ENCODE measurements at places on chromosomes 1 and 21.

GRCh38 chr1:17591814-17592430, 52.4 kb downstream of the ARHGEF10L start:
- DNase-seq = no peak

GRCh38 chr1:89022167-89022959, at the start of gene GBP3:
GBP3 (minus strand) TSS chr1:89022866; CDS start chr1:89020721, 2,145 bp downstream.
- DNase-seq = no peak

GRCh38 chr1:32470991-32471694, 6.3 kb downstream of the ZBTB8B start:
- no peak for DNase-seq

- no peak for DNase-seq
These were observed 36.6 kb downstream of the RABIF start for GRCh38 chr1:202852163-202852904.

DNA sequence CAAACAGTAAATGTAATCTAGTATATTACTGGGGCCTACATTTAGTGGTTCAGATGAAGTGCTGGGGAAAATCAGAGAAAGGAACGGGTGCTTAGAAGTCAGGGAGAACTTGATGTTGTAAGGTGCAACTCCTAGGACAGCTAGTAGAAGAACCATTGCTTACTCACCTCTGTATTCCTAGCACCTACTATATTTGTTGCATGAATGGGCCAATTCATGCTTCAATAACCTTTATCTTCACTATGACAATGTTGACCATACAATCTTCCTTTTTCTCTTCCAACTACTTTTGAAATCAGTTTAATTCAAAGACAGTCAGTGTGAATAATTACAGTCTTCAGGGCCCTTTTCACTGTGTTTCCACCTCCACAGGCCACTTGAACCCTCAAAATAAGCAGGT, 125.0 kb upstream of the DMRTA2 start:
- no peak for DNase-seq

DNA sequence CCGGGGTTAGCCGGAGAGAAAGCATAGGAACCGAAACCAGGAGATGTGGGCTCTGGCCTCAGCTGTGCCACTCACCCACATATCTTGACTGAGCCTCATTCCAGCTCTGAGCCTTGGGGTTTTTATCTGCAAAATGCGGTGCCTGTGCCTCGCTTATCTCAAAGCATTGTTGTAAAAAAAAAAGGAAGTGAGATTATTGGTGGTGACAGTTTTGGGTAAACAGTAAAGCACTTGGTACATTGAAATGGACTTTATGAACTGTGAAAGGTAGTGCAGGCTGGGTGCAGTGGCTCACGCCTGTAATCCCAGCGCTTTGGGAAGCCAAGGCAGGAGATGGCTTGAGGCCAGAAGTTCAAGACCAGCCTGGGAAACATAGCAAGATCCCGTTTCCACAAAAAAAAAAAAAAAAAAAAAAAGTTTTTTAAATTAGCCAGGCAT, 3.8 kb downstream of the PTAFR start:
- no peak for DNase-seq

DNA sequence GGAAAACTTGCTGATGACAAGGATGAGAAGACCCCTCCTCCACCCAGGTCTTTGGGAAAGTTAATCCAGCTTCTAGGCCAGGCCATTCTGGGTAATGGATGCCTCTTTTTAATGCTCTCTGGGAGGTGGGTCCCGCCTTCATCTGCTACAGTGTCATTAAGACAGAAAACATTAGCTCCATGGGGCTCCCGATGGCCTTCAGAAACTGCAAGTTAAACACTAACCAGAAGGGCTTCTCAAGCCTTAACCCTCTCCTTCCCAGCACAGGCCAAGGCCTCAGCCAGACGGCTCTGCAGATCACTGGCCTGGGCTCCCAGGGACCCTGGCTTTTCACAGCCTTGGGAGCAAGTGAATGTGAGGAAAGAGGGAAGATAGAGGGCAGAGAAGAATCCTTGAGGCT, 364.9 kb downstream of the MATN1 start:
- no peak for DNase-seq

GRCh38 chr1:212683357-212683722, 16.3 kb downstream of the BATF3 start:
- DNase-seq = no peak

- no peak for DNase-seq
These were observed 12.7 kb upstream of the CD101 start for GRCh38 chr1:116988908-116989307.

DNA sequence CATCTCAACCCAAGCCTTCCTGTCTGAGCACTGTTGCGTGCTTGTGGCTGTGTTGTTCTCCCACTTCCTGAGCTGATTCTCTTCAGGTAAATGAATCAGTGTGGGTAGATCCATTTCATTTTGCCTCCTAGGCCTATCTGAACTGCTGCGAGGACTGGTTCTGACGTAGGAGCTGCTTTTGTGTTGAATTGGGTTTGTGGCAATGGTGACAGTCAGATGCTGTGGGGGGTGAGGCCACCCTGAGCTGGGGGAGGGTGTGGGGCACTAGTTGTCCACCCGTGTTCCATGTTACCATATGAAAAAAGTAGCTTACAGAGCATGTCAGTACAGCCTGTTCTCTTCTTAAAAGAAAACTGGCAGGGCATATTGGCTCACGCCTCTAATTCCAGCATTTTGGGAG, 81.5 kb downstream of the MRPS6 start:
- no peak for DNase-seq

DNA sequence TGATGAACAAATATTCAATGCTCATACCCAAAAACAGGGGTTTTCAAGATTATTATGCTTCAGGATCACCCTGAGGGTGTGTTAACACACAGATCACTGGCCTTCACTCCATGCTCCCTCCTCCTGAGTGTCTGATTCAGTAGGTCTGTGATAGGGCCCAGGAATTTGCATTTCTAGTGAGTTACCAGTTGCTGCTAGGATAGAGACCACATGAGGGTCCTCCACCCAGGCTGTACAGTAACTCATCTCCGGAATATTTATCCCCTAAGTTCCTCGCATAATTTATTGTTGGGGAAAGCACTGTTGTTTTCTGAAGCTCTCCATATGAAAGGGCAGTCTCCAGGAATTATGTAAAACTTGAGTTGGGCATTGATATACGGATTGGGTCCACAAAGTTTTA, 1106.6 kb upstream of the B3GALT2 start:
- no peak for DNase-seq

DNA sequence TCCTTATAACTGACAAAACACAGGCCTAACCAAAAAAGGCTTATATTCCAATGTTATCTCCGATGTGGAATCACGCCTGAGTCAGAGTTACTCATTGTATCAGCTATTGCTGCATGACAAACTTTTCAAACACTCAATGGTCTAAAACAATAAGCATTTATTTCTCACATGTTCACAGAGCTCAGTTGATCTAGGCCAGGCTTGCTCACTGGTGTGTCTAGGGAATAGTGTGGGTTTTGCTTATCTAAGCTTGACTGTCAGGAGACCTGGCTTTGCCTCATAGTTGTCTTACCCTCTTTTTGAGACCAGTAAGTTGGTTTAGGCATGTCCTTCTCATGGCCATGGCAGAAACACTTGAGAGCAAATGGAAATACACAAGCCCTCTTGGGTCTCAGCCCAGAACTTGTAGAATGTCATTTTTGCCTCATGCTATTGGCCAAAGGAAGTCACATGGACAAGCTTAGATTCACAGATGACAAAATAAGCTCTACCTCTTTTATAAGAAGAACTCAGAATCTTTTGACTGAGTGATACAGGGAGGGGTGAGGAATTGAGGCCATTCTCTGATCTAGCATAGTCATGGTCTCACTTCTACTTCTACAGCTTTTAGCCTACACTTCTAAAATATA, 130.8 kb downstream of the HMCN1 start:
- DNase-seq = no peak

DNA sequence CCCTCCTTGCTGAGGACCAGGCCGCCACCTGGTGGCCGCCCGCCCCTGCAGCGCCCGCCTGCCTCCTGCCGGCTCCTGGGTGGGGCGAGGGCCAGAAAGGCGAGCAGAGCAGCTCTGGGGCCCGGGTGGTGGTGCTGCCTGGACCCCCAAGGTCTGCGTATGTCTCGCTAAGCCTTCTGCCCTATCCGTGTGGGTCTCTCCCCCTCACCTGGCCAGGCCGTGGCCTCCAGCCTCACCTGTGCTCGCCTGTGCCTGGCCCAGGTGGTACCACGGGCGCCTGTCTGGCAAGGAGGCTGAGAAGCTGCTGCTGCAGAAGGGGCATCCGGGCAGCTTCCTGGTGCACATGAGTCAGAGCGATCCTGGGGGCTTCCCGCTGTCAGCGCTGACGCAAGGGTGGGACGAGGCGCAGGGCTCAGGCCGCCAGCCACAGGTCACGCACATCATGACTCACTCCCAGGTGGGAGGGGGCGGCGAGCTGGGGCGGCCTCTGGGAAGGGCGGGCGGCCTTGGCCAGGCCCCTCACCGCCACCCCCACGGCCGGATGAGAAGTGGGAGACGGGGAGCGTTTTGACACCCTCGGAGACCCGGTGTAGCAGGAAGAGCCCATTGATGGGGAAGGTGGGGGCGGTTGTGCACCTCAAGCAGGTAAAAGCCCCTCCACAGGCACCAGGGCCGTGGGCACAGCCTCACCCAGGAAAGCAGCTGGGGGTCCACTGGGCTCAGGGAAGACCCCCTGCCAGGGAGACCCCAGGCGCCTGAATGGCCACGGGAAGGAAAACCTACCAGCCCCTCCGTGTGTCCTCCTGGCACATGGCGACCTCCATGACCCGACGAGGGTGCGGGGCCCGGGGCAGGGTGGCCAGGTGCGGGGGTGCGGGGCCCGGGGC, 9.9 kb downstream of the RNF223 start:
- no peak for DNase-seq

GRCh38 chr1:220123889-220124288, 30.0 kb downstream of the IARS2 start:
- DNase-seq = no peak

DNA sequence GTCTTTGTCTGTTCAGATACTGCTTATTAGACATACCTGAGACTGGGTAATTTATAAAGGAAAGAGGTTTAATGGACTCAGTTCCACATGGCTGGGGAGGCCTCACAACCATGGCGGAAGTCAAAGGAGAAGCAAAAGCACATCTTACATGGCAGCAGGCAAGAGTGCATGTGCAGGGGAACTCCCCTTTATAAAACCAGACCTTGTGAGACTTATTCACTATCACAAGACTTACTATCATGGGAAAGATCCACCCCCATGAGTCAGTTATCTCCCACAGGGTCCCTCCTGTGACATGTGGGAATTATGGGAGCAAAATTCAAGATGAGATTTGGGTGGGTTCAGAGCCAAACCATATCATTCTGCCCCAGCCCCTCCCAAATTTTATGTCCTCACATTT, 7.1 kb upstream of the PSMA5 start:
- no peak for DNase-seq

DNA sequence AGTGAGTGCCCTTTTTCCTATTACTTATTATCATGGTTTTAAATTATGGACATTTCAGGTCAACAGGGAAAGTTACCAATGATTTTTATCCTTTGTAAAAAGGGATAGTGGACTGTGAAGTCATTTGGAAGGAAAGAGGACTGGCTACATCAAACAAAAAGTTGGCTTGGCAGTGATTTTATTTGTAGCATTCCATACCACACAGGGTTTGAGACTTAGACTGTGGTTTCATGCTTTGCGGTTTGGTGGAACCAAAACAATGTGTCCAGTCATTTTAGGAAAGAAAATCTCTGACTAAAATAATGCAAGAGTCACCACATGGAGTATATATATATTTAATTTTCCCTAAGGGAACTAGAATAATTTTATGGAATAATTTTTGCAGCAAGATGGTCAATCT, 239.5 kb downstream of the HMCN1 start:
- no peak for DNase-seq

- no peak for DNase-seq
These were observed 322.7 kb downstream of the ZNF326 start for GRCh38 chr1:90317628-90318027.

DNA sequence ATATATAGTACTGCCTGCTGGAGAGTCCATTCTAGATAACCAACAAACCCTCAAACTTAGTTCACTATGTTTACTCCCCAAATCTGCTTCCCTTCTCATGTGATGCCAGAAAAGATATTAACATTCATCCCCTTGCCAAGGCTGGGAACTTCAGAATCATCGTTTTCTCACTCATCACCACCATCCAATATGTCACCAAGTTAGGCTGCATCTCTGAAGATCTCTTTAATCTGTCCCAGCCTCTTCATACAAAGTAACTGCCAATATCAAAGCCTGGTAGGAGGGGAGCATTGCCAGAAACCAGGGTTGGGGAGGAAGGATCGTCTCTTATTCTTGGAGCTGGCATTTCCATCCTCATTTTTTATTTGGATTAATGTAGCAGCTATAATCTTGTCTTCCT, 71.6 kb downstream of the XCL2 start:
- no peak for DNase-seq

DNA sequence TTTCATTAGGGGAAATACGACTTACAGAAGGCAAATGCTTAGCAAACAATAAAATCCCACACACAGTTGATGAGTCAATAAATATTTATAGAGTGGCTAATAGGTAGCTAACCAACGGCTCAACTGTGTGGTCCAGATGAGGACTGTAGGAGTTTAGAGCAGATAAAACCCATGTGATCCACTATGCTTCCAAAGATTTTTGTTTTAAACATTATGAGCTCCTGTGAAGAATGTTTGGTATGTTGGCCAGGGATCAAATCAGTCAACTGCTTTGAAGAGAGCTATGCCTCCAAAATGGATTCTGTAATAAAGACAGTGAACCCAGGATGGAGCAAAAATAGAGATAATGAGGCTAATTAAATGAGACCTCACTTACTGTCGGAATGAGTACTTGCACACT, 72.3 kb upstream of the COL11A1 start:
- no peak for DNase-seq

GRCh38 chr21:37149411-37149810, 76.4 kb downstream of the TTC3 start:
- no peak for DNase-seq

- no peak for DNase-seq
These were observed 27.7 kb downstream of the ARHGEF19 start for GRCh38 chr1:16184557-16185303.

DNA sequence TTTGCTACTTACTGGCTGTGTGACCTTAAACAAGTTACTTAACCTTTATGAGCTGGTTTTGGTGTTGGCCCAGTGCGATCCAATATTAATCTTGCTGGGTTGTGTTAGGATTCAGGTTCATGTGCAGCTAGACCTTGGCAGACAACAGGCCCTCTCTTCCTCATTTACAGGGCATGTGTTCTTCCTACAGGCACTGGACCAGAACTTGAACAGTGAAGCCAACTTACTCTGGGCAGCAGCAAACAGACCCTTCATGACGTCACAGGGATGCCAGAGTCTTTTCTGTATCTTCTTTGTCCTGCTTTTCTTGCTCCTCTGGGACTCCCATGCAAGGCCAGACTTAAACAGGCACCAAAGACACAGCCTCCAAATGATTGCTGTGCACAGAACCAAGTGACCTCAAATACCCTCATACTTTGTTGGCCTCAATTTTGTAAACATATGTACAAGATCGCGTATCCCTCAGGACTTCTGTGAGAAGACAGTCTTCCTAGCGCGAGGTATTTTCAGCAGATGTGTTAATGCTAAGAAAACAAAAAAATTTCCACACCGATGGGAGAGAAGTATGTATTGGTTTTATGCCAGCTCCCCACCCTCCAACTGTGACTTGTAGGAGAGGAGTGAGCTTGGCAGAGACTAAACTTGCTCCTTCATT, 73.7 kb downstream of the URB2 start:
- DNase-seq = no peak
